ENCODE measurements at places on chromosomes 6 and 20.
A peak's percentile ranks its signal among the peaks of the same experiment; 100 is the strongest.

GRCh38 chr6:170181338-170181690 is 109.6 kb downstream of the DLL1 start:
- no peak for DNase-seq

- no peak for DNase-seq
These were observed 30.5 kb downstream of the MCM8 start for GRCh38 chr20:5980720-5981538.

- DNase-seq = no peak
These were observed 933 bp upstream of the ADGRB3 start for GRCh38 chr6:68633972-68634725.

GRCh38 chr6:34068462-34069044 is 77.3 kb downstream of the GRM4 start:
- no peak for DNase-seq

GRCh38 chr6:73823832-73824231 is 127.8 kb downstream of the CD109 start:
- DNase-seq = no peak

DNA sequence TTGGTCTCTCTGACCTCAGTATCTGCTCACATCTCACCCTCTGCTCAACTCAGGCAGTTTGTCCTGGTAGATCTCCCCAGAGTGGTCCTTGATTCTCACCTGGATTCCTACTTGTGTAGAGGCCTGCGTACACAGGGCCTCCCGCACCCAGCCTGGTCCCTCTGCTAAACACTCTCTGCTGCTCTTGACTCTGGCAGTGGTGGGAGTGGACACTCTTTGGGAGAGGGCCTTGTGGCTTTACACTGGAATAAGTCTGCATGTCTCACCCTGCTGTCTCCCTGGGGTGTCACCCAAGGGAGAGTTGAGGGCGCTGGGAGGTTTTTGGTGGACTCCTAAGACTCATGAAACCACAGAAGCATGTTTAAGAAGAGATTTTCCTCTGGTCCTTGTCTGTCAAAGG is 57.3 kb upstream of the ECI2 start:
- no peak for DNase-seq

GRCh38 chr6:47086051-47086770 is 44.1 kb upstream of the ADGRF1 start:
- DNase-seq = no peak

DNA sequence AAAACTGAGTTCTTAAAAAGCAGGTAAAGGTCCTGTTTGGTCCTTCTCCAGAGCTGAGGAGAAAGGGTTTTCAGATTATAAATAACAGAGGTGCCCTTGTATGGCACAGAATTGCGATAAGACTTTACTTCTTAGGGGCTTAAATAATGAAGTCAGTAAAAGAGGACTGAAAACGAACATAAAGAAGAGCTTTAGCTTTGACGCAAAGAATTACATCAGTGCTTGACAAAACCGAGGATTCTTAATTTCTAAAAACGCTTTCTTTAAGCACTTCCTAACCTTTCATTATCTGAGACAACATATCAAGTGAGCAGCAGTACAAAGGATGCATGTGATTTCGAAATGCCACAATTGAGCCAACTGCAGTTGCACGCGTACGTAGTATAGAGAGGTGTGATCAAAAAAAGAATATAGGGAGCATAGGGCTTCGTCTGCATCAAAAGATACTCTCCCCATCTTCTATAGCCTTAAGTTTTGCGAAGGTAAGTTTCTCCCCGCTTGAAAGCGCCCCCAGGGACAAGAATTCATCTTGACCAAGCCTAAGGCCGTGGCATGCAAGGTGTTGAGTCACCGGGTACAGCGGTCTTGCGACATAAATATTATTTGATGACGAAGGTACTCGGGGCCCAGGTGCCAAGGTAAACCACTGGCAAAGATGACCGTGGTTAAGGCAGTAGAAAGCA is 778 bp upstream of the LOC128125822 start:
- DNase-seq = peak; percentile 29

DNA sequence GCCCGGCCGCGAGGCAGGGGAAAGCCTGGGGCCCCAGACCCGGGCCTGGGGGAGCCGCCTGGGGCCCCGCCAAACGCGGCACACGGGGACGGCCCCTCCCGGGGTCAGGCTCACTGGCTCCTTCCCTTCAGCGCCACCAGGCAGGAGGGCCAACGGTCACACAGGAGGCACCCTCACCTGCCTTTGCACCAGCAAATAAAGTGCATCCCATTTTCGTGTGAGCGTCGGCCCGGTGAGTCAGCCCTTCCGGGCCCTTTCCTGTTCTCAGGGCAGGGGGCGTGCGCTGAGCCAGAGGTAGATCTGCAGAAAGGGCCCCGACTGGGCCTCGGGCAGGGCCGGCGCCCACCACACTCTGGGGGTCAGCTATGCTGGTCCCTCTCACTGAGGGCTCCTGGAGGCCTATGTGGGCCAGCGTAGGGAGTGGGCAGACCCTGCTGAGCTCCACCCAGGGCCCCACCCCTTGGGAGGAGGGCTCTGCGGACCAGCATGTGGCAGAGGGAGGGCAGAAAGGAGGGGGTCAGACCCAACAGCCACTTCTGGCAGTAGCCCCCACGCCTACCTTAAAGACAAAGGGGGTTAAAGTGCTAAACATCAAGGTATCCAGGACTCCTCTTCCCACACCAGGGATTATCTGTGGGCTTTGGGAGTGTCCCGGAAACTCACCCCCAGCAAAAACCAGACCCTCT is 931 bp upstream of the UCKL1 start:
- DNase-seq = peak; percentile 46

DNA sequence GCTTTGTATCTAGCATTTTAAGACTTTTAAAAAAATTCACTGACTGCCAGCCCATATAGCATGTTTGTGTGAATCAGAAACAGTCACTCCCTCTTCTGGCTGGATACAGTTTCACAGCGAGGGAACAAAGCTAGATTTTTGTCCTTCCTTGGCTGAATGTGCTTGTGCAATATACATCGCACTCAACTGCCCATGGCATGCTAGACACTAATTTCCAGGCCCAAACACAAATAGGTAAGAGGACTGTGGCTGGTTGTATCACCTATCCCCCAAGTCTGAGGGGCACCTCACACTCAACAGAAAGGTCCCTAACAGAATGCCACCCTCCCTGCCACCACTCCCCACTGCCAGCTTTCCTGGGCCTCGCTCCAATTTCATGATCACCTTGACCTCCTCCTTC is 16.2 kb upstream of the BLCAP start:
- no peak for DNase-seq

DNA sequence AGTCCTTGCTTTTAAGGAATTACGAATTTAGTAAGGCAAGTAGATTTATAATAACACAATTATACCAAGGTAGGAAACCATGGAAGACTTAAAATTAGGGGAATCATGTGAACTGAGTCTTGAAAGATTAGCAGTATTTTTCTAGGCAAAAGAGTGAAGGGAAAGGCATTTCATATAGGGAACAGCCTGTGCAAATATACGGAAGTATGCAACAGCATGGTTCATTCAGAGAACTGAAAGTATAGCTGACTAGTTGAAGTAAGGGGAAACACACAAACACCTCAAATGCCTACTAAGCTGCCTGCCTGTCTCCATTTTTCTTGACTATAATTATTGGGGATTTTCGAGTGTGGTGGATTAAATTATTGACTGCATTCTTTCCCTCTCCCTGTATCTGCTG is 39.0 kb upstream of the ECHDC1 start:
- no peak for DNase-seq

DNA sequence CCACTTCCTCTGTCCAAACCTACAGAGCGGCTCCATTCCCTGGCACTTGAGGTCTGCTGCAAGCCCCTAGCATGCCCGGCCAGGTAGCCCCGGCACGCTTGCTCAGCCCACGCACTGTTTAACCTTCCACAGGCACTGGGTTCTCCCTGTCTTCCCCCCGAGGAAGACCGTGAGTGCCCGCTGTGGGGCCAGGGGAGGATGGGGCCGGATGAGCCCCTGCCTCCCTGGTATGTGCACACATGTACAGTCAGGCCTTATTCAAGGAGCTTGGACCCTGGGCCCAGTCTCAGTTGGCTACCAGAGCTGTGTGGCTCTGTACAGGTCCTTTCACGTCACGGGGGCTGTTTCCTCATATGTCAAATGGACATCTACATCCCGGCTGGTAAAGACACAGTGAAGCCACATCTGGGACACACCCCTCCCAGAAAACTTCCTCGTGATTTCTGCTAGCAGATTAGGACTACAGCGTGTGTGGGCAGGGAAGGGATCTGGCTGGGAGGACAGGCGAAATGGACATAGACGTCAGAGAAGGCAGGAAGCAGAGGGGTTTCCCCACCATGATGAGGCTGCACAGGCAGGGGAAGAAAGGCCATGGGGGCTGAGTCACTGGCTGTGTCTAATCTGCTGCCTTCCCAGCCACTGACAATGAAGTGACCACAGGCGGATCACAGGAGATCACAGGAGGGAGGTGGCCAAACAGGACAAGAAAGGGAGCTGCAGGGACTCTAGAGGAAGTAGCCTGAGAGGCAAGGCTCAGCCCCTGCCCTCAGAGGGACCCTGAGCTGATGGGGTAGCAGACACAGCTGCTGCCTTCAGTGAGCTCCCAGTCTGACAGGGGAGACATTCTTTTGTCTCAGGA is 62.9 kb downstream of the MRPL14 start:
- no peak for DNase-seq

GRCh38 chr6:139882234-139882633 is 507.8 kb upstream of the CITED2 start:
- no peak for DNase-seq

Measured in germinal center (tissue), 1 donor.